Effector memory CD8-positive, alpha-beta T cell (primary cell): ENCODE measurements at places on chromosomes 12 and 14.

DNA sequence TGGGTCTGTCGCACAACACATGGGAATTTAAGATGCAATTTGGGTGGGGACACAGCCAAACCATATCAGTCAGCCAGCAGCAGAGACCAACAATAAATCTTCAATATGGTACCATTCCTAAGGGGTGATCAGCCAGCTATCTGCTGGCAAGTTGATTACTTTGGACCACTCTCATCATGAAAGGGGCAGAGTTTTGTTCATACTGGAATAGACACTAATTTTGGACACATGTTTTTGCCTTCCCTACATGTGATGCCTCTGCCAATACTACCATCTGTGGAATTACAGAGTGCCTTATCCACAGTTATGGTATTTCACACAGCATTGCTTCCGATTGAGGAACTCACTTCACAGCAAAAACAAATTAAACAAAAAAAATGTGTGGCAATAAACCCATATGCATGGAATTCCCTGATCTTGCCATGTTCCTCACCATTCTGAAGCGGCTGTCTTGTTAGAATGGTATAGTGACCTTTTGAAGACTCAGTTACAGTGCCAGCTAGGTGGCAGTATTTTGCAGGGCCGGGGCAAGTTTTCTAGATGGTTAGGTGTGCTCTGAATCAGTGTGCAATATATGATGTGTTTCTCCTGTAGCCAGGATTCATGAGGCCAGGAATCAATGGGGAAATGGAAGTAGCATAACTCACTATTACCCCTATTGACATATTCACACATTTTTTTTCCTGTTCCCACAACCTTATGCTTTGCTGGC lies 179.0 kb upstream of the IGF1 start:
- H3K4me3 ChIP-seq, result no peak overlapping the region
- H3K36me3 ChIP-seq, result no peaks in the 10 kb centered on the region
- DNase-seq, result no peak
- H3K27ac ChIP-seq, result no peak overlapping the region
- H3K27me3 ChIP-seq, result no peaks in the 10 kb centered on the region

GRCh38 chr14:22319526-22320361 lies 269.3 kb downstream of the DAD1 start:
- no peaks in the 10 kb centered on the region for H3K36me3 ChIP-seq
- H3K27me3 ChIP-seq, result no peaks in the 10 kb centered on the region
- H3K27ac ChIP-seq, result no peak overlapping the region
- H3K4me1 ChIP-seq, result no peaks in the 10 kb centered on the region
- peak; percentile 2 for DNase-seq

DNA sequence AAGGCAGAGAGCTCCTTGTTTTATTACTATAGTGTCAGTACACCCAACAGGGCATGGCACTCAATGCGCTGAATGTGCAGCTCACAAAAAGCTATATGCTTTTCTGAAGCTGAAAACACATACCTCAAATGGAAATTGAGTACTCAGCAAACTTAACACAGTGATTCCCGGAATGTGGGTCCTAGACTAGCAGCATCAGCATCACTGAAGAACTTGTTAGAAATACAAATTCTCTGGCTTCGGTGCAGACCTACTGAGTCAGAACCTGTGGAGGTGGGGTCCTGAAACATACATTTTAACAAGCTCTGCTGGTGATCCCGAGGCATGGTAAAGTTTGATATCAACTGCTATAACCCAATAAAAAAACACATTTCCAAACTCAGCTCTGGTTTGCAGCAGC lies 14.9 kb downstream of the RERG start:
- peaks cover 23% of the 10 kb centered on the region for H3K27me3 ChIP-seq
- H3K36me3 ChIP-seq, result no peaks in the 10 kb centered on the region
- no peak for DNase-seq
- no peak overlapping the region for H3K4me3 ChIP-seq
- no peaks in the 10 kb centered on the region for H3K4me1 ChIP-seq

DNA sequence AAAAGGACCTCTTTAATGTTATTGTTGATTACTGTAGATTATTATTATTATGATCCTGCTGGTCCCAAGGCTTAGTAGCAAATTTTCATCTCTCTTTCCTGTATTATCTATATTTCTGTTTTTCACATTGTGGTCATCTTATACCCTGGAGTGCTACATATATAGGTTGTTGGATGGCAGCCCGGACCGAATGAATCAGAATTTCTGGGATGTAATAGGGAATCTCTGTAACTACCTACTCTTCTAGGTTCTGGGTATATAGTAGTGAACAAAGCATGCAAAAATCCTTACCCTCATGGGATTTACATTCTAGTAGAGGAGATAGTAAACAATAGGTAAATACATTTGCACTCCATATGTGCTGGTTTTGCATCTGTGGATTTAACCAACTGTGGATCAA lies 31.4 kb downstream of the NUBPL start:
- no peaks in the 10 kb centered on the region for H3K27me3 ChIP-seq
- H3K4me3 ChIP-seq, result no peak overlapping the region
- no peak for DNase-seq
- H3K36me3 ChIP-seq, result no peaks in the 10 kb centered on the region
- no peaks in the 10 kb centered on the region for H3K4me1 ChIP-seq
- no peak overlapping the region for H3K27ac ChIP-seq

- no peak for DNase-seq
- no peak overlapping the region for H3K27ac ChIP-seq
- H3K27me3 ChIP-seq, result no peaks in the 10 kb centered on the region
- H3K36me3 ChIP-seq, result no peaks in the 10 kb centered on the region
- H3K4me1 ChIP-seq, result no peaks in the 10 kb centered on the region
Observed at GRCh38 chr12:117903110-117903840, 65.5 kb downstream of the KSR2 start.

DNA sequence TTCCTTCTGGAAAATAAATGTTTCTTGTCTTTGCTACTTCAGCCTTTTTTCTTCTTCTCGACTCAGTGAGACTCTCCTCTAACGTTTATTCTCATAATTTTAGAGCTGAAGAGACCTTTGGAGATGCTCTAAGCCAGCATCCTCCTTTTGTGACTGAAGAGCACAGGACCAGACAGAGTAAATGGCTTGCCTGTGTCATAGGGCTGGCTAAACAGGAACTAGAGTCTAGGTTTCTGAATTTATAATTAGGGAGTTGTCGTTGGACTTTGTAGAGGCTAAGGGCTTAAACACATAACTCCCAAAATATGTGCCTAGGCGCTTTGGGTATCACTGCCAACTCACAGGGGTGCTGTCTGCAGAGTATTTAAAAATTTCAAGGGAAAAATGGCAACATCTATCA lies 98.5 kb downstream of the FGD4 start:
- H3K36me3 ChIP-seq, result no peaks in the 10 kb centered on the region
- H3K4me3 ChIP-seq, result no peak overlapping the region
- DNase-seq, result no peak
- H3K27me3 ChIP-seq, result peaks cover 11% of the 10 kb centered on the region
- no peak overlapping the region for H3K27ac ChIP-seq

DNA sequence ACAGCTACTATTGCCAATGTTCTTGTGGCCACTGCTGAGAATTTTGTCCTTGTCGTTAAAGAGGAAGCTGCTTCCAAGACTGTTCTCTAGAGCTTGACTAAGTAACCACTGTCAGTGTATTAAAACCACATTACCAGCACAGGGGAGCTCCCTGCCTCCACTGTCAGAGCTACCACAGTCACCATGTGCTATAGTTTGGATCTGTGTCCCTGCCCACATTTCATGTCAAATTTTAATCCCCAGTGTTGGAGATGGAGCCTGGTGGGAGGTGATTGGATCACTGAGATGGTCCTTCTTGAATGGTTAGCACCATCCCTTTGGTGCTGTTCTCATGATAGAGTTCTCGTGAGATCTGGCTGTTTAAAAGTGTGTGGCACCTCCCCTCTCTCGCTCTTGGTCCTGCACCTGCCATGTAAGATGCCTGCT lies 23.2 kb upstream of the RAP1B start:
- H3K36me3 ChIP-seq, result peaks cover 8% of the 10 kb centered on the region
- H3K27ac ChIP-seq, result peak overlapping the region; percentile 88
- peaks cover 27% of the 10 kb centered on the region for H3K4me1 ChIP-seq
- no peak for DNase-seq
- peak overlapping the region; percentile 37 for H3K4me3 ChIP-seq
